ENCODE measurements at places on chromosomes 16 and 17. TPM values are rescaled to one million over a fixed set of nuclear protein-coding genes. Genes with fewer than 3 reads are reported as not detected.

Gene KRT20
- total RNA-seq, result 1.8 TPM

Gene BPTF
- 77.3 TPM for total RNA-seq

GRCh38 chr17:35716897-35717465 lies 14.5 kb upstream of the RASL10B start:
- H3K4me1 ChIP-seq, result peaks cover 62% of the 10 kb centered on the region
- no peaks in the 10 kb centered on the region for H3K27me3 ChIP-seq
- H3K27ac ChIP-seq, result peak overlapping the region; percentile 84
- no peaks in the 10 kb centered on the region for H3K36me3 ChIP-seq

- no peak for DNase-seq
- no peaks in the 10 kb centered on the region for H3K4me1 ChIP-seq
- no peaks in the 10 kb centered on the region for H3K27me3 ChIP-seq
- no peaks in the 10 kb centered on the region for H3K36me3 ChIP-seq
- no peak overlapping the region for H3K4me3 ChIP-seq
Measured at GRCh38 chr16:12546918-12547607, 256.6 kb downstream of the CPPED1 start.

Measured in thoracic aorta (tissue), 2 donors.